ENCODE measurements at places on chromosomes 6 and 20. TPM values are rescaled to one million over a fixed set of nuclear protein-coding genes. Genes with fewer than 3 reads are reported as not detected.

The FHL5 gene
- 2.6 TPM for polyA plus RNA-seq

The SIRPD gene
- polyA plus RNA-seq: not detected

The C6orf52 gene
- not detected for polyA plus RNA-seq

The MATN4 gene
- polyA plus RNA-seq: 0.37 TPM

The UST gene
- 9.3 TPM for polyA plus RNA-seq

The PPP1R3G gene
- polyA plus RNA-seq: 2.0 TPM

The NNAT gene
- 688 TPM for polyA plus RNA-seq

Data from muscle of arm (tissue), 14 donors.